ENCODE measurements at places on chromosomes 16 and 17. TPM values are rescaled to one million over a fixed set of nuclear protein-coding genes. Genes with fewer than 3 reads are reported as not detected.

Gene IKZF3
- total RNA-seq = 118 TPM

Gene NEUROD2
- total RNA-seq = not detected

Gene MMP28
- total RNA-seq = 0.64 TPM

- no peak for DNase-seq
These were observed 26.8 kb downstream of the COG4 start for GRCh38 chr16:70496513-70496912.

DNA sequence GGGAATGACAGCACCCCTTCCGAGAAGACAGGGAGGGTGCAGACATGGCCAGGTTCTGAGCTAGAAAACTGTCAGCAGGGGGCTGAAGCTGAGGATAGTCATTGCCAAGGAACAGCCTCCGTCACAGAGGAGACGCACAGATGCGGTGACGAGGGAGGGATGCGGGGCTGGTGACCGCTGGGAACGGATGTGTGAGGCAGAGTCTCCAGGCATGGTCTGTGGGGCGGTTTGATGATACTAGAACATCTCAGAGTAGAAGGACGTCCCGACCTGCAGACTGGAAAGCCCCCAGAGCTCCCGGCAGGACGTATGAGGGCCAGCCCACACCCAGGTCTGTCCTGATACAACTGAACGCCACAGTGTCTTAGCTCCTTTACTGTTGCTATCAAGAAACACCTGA, 1.8 kb upstream of the CSNK1D start:
- no peak for DNase-seq

- no peak for DNase-seq
These were observed 17.1 kb downstream of the TRAF4 start for GRCh38 chr17:28760601-28761562.

DNA sequence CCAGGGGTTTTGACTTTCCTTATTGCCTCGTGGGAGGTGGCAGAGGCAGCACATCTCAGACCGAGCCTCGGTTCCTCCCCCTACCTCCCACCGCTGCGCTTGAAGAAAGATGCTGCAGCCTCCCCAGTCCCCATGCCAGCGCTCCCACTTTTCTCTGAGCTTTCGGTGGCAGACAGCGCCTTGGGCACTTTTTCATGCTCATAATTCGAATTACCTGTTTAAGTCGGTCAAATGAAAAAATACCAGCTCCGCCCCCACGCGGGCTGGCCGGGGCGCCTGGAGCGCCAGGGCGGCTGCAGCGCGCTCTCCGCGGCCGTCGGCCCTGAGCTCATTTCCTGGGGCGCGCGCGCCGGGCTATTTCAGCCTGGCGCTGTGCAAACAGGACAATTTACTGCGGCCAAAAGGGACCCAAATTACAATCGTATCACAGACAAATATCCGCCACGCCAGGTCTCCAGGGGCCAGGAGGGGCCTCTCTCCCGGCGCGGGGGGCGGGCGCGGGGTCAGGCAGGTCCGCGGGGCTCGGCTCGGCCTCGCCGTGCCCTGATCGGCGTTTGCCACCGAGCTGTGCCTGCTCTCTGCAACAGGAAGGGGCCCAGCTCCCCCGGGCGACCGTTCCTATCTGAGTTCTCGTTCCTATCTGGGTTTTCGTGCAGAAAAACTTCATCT, 45.0 kb downstream of the SOST start:
- no peak for DNase-seq

GRCh38 chr16:77853161-77853560, 64.8 kb downstream of the VAT1L start:
- DNase-seq = no peak

DNA sequence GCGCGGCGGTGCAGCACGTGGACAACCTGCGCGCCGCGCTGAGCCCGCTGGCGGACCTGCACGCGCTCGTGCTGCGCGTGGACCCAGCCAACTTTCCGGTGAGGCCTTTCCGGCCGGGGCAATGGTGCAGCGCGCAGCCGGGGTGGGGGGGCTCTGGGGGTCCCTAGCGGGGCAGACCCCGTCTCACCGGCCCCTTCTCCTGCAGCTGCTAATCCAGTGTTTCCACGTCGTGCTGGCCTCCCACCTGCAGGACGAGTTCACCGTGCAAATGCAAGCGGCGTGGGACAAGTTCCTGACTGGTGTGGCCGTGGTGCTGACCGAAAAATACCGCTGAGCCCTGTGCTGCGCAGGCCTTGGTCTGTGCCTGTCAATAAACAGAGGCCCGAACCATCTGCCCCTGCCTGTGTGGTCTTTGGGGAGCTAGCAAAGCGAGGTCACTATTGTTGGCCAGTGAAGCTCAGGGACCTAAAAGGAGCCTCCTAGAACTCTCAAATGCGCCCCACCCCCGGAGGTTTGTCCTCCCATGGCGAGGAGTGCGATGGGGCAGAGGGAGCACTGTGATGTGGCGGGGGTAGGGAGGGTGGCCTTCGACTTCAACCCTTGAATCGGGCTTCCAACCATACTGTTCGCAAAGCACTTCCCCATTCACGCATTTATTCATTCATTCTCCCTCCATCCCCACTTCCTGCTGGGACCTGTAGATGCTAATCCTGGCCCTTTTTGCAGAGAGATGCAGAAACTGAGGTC, 770 bp downstream of the HBM start:
- DNase-seq = peak; percentile 24

DNA sequence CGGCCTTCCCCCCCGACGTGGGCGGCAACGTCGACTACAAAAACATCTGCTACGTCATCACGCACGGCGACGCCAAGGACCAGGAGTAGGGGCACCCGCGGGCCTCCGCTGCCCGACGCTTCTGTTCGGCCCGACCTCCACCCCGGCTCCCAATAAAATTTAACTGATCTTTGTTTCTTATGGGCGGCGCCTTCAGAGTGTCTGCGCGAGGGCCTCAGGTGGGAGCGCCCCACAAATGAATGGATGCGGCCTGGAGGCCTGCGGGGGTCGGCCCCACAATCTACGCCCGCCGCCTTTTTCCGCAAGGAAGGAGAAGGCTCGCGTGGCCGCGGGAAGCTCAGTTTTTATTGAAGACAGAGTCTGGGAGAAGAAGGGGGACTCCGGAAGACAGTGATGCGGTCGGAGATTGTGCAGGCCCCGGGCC, 3.2 kb downstream of the MYL11 start:
- peak; percentile 88 for DNase-seq

Data from CD4-positive, alpha-beta memory T cell (primary cell).